BJ (cell line): ENCODE measurements at places on chromosomes 7 and 10.

GRCh38 chr10:129494740-129495139, 27.7 kb downstream of the MGMT start:
- no peak for DNase-seq

DNA sequence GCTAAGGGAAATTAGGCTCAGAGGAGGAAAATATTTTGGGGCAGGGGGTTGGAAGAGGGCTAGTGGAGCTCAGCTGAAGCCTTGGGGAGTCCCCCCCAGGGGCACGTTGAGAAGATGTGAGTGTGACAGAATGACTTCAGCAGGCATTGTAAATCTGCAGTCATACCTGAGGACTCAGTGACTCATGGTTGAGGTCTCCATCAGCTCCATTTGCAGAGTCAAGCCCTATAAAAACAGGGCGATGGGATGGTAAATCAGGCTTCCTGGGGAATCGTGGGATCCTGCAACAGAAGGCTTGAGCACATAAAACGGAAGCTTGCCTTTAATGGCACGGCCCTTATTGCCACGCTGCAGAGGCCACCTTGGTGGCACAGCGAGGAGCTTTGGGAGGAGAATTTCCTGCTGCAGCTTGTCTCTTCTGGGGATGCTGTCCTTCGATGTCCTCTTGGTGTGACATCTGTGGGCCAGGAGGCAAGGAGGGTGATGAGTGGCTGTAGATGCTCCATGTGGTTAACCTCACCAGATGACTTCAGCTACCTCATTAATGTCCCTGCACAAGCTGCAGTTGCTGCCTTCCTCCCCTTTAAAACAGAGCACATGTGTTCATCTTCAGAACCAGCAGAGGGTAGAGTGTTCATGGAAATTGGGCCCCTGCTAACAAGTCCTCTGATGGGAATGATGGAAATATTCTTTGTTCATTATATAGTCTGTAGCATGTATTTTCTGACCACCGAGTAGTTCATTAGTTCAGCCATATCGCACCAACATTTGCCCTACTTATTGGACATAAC, 285.9 kb downstream of the LRMDA start:
- no peak for DNase-seq

DNA sequence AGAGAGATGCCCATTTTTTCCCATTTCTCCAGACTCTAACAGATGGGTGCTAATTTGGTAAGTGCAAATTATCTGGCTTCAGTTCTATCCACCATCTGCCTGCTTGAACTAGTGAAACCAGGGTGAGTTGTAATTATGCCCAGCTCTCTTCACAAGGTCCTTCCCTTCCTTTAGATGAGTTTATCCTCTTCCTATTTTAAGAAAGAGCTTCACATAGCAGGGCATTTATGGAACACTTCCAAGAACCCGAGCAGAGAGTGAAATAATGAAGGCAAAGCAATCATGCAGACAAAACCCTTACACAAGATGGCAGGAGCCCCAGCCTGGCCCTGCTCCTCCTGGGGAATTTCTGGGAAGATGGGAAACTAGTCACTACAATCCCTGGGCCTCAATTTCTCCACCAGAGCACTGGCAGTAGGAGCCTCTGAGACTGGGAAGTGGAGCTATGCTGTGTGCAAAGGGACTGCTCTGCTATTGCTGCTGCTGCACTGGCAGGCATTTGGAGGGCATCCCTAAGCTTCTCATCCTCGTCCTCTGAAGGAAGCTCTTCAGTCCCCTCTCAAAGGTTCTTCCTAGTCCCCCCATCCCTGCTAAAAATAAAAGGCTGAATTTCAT, 33.7 kb upstream of the PLXNA4 start:
- DNase-seq, result no peak

DNA sequence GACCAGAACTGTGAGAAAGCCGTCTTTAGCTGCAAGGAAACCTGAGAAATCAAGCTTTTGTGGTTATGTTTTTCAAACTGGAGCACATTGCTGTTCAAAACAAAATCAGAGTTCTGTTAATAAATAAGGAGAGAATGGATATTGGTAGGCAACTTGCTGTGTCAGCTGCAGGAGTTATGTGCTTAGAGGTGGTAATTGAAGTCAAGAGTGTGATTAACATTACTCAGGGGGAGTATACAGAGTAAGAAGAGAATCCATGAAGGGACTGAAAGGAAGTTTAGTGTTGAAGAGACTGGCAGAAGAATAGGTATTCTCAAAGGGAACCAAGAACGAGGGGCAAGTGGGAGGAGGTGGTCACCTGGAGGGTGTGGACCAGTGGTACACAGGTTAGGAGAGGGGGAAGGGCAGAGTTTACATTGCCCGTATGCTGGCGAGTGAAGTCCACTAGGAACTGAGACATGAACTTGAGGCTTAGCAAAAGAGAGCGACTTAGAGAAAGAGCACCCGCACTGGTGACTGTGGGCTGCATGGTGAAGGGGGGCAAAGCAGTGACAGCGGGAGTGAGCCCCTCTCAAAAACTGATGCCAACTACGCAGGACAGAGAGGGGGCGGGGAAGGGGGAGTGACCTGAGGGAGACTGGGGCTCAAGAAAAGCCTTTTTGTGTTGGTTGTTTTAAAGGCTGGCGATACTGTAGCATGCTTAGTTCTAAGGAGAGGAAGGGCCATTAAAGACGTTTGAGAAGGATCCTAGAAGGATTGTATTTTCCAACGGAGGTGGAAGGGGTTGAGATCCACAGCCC, 80.0 kb downstream of the SDK1 start:
- DNase-seq, result no peak

- DNase-seq, result no peak
These were observed at the start of gene CCM2 for GRCh38 chr7:45000093-45001032. CCM2 (plus strand) TSS chr7:45000201; CDS start chr7:45000334, 133 bp downstream.

GRCh38 chr7:121373177-121373576, 22.9 kb downstream of the FAM3C start:
- no peak for DNase-seq

- DNase-seq, result no peak
These were observed 5.3 kb downstream of the VAX1 start for GRCh38 chr10:117132751-117133231.

- DNase-seq, result no peak
These were observed 84.2 kb downstream of the ANK3 start for GRCh38 chr10:60305380-60305892.

DNA sequence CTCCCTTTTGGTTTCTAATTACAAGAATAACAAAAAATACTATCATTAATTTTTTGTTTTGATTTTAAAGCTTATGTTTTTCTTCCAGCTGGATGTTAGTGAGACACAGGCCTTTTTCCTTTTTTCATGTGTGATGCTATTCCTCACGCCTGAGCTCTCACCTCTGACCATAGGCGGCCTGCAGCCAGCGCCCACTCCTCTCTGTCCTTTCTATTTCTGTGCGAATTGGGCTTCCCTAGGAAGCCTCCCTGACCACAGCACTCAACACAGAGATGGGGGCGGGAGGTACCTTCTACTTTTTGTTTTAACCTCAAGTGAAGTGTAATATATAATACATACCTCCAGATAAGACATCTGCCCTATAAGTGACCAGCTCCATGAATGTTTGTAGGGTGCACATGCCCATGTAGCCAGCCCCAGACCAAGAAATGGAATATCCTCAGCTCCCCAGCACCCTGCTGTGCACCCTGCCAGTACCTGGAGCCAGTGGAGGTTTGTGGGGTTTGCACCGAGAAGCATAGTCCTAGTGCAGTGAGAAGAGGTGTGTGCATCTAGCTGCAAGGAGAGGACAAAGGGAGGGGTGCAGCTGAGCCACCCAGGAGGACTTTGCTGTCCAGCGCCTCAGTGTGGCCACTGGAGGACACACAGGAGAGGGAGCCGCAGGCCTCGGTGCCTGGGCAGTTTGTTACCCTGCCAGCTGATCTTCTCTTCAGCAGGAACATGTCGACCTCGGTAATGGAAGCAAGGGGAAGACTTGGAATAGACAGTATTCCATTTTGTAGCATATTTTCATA, 38.5 kb downstream of the BNIP3 start:
- DNase-seq, result no peak

DNA sequence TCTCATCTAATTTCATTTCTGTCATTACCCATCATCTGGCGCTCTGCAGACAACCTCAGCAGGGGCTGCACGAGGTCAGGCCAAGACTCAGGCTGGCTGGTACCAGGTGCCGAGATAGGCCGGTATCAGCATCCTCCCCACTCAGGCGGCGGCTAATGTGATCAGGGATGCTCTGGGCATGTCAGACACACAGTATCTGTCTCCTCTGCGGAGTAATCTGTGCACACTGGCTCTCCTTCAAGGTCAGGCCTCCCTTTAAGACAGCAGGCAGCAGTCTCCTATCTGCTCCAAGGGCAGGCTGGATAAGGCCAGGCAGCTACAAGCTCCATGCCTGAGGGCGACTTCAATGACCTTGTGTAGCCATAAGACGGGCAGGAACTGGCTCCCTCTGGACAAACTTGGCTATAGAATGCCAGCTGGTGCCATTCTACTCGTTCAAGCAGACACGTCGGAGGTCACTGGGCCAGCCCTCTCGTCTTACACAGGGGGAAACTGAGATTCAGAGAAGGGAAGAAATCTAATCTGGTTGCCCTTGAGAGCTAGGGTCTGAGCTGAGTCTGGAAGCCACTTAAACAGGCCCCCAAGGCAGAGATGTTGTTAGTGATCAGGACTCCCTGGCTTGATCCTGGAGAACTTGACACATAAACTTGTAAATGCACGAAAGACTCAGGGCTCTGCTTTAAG, 59.3 kb downstream of the ARHGAP22 start:
- DNase-seq, result no peak

DNA sequence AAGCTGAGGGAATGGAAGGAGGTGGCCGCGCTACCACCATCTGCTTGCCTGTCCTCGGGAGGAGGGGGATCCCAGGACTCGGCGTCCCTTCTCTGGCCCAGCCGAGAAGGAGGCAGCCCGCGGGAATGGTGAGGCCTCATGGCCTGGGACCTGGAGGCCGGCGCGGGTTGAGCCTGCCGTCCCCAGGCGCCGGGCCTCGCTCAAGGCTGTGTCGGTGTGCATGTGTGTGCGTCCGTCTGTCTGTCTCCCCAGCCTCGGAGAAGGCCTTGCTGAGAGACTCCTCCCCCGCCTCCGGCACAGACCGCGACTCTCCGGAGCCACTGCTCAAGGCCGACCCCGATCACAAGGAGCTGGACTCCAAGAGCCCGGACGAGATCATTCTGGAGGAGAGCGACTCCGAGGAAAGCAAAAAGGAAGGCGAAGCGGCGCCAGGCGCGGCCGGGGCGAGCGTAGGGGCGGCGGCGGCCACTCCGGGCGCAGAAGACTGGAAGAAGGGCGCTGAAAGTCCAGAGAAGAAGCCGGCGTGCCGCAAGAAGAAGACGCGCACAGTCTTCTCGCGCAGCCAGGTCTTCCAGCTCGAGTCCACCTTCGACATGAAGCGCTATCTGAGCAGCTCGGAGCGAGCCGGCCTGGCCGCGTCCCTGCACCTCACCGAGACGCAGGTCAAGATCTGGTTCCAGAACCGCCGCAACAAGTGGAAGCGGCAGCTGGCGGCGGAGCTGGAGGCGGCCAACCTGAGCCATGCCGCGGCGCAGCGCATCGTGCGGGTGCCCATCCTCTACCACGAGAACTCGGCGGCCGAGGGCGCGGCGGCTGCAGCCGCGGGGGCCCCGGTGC, 1.3 kb downstream of the HMX3 start:
- no peak for DNase-seq

GRCh38 chr10:97149079-97149531, 36.7 kb downstream of the SLIT1 start:
- no peak for DNase-seq

DNA sequence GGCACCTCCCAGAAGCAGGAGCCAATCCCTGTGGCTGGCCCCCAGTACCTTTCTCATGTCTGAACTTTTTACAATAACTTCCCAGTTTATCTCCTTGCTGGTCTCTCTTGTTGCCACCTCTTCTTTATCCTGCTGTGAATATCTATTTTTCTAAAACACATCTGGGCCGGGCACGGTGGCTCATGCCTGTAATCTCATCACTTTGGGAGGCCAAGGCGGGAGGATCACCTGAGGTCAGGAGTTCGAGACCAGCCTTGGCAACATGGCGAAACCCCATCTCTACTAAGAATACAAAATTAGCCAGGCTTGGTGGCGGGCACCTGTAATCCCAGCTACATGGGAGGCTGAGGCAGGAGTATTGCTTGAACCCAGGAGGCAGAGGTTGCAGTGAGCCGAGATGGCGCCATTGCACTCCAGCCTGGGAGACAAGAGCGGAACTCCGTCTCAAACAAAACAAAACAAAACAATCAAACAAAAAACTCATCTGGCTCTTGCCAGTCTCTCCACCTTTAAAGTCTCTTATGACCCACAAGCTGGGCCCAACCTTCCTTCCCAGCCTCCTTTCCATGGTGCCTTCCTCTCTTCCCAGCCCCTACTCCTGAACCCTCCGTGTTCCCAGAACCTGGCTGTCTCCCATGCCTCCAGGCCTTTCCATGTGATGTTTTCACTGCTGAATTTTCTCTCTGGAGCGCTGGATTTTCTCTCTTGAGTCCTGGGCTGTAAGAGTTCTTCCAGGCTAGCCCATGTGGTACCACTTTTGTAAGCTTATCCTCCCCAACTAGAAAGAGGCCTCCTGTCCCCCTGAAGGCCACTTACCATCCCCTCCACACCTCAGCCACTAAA, 51.3 kb downstream of the HIP1 start:
- no peak for DNase-seq

GRCh38 chr7:17994079-17994850, 33.4 kb downstream of the PRPS1L1 start:
- DNase-seq, result no peak

- DNase-seq, result no peak
These were observed 59.4 kb upstream of the AHR start for GRCh38 chr7:17239046-17239445.

GRCh38 chr7:139773371-139773770, 4.4 kb downstream of the HIPK2 start:
- DNase-seq, result no peak

DNA sequence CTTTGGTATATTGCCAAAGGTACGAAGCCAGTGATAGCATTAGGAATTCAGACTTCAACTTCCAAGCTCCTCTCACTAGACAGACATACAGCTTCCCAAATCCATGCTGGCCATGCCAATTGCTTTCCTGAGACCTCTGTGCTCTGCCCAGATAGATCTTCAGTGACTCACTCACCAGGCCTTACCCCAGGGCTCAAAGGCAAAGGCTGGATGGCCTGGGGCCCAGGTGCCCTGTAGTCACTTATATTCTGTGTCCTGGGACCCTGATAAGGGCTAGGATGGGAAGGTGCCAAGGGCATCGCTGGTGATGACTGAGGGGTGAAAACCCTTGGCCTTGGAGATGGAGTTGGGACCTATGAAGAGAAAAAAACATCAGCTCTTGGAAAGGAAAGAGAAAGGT, 27.7 kb downstream of the WNT8B start:
- DNase-seq, result no peak

- no peak for DNase-seq
These were observed 182.8 kb upstream of the CDCA7L start for GRCh38 chr7:22128528-22128920.
